ENCODE measurements at places on chromosomes 3 and 15.

- DNase-seq = no peak
These were observed 42.1 kb upstream of the TSPAN3 start for GRCh38 chr15:77112838-77113504.

GRCh38 chr15:58179741-58180381 is 41.7 kb downstream of the AQP9 start:
- no peak for DNase-seq

DNA sequence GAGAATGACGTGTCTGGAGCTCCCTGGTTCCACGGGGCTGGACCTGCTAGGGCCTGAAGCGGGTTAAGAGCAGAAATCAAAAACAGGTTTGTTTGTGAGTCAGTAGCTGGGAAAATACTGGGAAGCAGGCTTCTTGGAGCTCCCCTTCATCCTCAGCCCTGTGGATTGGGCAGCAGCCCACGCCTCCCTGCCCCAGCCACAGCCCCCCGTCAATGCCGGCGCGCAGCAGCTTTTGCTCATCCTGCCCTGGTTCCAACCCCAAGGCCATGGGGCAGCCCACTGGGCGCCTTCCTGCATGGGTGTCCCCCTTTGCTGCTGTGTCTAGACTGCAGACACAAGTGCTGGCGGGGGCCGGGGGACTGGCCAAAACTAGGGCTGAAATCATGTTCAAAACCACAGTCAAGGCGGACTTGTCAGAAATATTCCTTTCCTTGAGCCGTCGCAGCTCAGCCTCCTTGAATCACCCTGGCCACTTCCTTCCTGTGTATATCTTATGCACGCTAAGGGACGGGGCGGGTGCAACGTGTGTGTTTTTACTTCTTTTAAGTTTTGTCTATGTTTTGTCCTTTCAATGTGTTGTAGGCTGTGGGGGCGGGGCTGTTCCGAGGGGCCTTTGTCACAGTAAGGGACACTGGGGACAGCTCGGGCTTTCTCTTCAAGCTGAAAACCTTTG is 108.1 kb downstream of the KLF13 start:
- DNase-seq = no peak

DNA sequence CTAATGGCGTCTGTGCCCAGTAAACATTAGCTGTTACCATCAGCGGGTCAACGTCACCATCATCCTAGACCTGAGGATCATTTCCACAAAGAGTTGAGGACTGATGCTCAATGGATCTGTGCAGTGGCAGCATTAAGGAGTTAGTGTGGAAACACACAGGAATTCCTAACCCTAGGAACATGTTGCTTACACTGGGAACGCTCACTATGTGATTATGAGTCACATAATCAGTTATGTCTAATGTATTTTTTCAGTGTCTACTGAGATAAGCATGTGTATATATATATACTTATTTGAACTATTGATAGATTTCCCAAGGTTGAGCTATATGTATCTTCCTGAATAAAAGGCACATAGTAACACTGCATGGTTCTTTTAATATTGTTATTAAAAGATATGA is 19.0 kb downstream of the ARNT2 start:
- DNase-seq = no peak

DNA sequence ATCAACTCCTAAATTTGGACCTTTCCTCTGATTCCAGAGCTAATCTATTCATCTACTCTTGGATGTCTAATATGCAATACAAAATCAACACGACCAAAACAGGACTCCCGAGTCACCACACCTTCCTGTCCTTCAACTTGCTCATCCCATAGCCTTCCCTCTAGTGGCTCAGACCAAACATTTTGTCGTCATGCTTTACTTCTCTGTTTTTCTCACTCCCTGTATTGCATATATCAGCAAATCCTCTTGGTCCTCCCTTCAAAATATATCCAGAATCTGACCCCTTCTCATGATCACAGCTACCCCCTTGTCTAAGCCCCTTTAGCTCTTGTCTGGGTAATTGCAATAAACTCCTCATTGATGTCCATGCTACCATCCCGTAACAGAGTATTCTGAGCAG is 30.5 kb upstream of the DCP1A start:
- DNase-seq = no peak

GRCh38 chr3:13846716-13847570 is 32.9 kb downstream of the WNT7A start:
- DNase-seq = no peak

GRCh38 chr3:121720163-121720562 is 29.4 kb downstream of the GOLGB1 start:
- no peak for DNase-seq

- no peak for DNase-seq
These were observed 88.0 kb downstream of the AAGAB start for GRCh38 chr15:67166280-67167009.

- DNase-seq = no peak
These were observed 3.1 kb downstream of the CCDC33 start for GRCh38 chr15:74239051-74239705.

GRCh38 chr3:14422016-14422963 is 19.9 kb downstream of the SLC6A6 start:
- DNase-seq = no peak

- DNase-seq = no peak
These were observed 12.3 kb upstream of the PLD1 start for GRCh38 chr3:171822431-171823106.

Data from islet precursor cell (in vitro differentiated cells).